ENCODE measurements at places on chromosomes 6 and 20.

GRCh38 chr6:146047371-146047770 lies 18.5 kb downstream of the GRM1 start:
- DNase-seq = no peak

DNA sequence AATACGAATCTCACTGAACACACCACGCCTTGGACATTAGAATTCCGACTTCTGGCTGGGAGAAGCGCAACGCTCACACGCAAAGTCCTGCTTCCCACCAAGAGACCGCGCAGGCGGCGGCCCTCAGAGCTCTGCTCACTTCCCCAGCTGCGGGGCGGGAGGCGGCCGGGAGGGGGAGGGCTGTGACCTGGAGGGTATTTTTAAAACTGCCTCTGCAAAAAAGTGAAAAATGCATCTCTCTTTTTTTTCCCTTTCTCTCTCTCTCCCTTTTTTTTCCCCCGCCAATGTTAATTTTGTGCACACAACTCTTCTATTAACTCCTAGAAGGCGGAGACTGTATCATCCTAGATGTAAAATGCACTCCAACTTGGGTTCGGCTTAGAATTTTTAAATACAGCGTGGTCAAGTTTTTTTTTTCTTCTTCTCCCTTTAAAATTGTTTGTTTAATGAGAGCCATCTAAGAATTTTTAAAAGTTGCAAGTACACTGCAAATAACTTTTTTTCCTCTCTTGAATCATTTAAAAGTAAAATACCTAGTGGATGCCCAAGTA lies 66.4 kb downstream of the STX11 start:
- DNase-seq = peak; percentile 48

GRCh38 chr6:122609881-122610689 lies at the start of gene PKIB:
PKIB (plus strand) TSS chr6:122610405; CDS start chr6:122717795, 107,390 bp downstream.
- no peak for DNase-seq

- DNase-seq = no peak
These were observed 17.1 kb downstream of the RANBP9 start for GRCh38 chr6:13694562-13694961.

DNA sequence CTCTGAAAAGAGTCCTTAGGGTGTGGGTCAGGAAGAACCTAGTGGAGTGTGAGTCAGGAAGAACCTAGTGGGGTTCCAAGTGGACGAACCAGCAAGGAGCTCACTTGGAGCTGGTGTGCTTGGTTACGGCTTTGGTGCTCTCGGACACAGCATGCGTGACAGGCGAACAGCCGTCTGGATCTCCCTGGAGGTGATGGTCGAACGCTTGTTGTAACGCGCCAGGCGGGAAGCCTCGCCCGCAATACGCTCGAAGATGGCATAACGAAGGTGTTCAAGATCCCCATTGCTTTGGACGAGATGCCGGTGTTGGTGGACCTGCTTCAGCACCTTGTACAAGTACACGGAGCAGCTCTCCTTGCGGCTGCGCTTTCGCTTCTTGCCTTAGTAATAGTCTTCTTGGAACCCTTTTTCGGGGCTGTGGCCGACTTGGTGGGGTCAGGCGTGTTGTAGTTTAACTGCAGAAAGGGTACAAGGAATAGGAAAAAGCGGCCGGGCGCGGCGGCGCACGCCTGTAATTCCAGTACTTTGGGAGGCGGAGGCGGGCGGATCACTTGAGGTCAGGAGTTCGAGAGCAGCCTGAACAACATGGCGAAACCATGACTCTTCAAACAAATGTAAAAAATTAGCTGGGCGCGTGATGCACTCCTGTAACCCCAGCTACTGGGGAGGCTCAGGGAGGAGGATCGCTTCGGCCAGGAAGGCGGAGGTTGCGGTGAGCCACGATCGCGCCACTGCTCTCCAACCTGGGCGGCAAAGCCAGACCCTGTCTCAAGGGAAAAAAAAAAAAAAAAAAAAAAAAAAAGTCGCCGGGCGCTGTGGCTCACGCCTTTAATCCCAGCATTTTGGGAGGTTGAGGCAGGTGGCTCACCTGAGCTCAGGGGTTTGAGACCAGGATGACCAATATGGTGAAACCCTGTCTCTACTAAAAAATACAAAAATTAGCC lies 48.0 kb downstream of the OR2B2 start:
- no peak for DNase-seq

- no peak for DNase-seq
These were observed 149.8 kb upstream of the PCSK2 start for GRCh38 chr20:17077030-17077429.

GRCh38 chr6:152598421-152598820 lies 38.7 kb downstream of the SYNE1 start:
- no peak for DNase-seq

- DNase-seq = no peak
These were observed 249.0 kb downstream of the UTRN start for GRCh38 chr6:144534180-144534579.

DNA sequence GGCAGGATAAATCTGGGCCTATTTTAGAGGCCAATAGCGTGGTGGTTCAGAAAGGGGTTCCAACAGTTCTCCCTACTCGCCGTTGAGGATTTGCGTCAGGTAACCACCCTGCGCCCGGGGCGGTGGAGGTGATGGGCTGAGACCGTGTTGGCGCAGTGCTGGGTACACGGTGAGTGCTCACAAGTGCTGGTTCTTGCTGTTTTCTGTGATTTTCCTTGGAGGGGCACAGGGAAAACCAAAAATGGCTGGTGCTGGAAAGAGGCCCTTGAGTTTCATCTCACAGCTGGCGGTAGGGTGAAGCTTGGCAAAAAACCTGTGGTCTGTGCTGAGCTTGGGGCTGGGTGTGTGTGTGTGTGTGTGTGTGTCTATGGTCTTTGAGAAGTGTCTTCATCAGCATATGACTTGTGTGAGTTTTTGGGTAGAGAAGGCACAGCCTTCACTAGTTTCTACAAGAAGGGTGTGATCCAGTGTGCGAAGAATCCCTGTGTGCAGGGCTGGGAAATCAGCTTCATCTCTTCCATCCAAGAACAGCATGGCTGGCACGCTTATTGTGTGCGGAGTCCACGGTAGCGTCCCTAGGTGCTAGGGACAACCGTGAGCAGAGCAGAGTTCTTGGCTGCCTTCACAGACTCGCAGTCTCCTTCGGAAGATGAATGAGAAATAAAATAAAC lies 35.3 kb upstream of the SCRT2 start:
- no peak for DNase-seq

- no peak for DNase-seq
These were observed 60.0 kb downstream of the TOX2 start for GRCh38 chr20:43974695-43975094.

- DNase-seq = no peak
These were observed 296.5 kb upstream of the SLC35B3 start for GRCh38 chr6:8731874-8732273.

GRCh38 chr6:42028234-42029061 lies 21.9 kb upstream of the TAF8 start:
- no peak for DNase-seq

- DNase-seq = no peak
These were observed 254.4 kb upstream of the PMEPA1 start for GRCh38 chr20:57964011-57964862.

- no peak for DNase-seq
These were observed 26.7 kb upstream of the TFAP2B start for GRCh38 chr6:50791900-50792508.

DNA sequence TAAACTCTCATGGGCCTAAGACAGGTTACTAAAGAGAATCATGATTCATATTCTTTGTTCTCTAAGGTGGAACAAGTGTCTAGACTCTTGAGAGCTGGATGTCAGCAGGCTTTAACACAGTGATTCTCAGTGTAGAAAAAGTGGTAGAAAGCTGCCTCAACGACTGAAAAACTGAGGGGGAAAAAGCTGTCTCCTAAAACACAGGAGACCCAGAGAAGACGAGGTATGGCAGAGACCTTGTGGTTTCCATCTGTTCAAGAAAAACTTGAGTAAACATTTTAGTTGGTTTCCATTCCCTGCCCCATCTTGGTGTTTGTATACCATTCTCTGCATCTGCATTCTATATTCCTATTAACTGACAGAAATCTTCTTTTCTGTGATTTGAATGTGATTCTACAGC lies 57.6 kb upstream of the MAP3K7 start:
- no peak for DNase-seq

DNA sequence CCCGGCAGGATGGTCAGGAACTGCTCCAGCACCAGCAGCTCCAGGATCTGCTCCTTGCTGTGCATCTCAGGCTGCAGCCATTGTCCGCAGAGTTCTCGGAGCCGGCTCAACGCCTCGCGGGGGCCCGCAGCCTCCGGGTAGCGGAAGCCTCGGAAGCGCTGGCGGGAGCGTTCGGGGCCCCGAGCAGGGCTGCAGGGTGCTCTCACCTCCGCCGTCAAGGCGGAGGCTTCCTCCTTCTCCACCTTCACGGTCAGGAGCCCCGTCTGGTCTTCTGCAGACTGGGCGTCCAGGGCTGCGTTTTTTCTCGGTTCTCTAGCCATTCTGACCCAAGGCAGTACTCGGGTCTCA lies 434 bp downstream of the ZKSCAN4 start:
- no peak for DNase-seq

DNA sequence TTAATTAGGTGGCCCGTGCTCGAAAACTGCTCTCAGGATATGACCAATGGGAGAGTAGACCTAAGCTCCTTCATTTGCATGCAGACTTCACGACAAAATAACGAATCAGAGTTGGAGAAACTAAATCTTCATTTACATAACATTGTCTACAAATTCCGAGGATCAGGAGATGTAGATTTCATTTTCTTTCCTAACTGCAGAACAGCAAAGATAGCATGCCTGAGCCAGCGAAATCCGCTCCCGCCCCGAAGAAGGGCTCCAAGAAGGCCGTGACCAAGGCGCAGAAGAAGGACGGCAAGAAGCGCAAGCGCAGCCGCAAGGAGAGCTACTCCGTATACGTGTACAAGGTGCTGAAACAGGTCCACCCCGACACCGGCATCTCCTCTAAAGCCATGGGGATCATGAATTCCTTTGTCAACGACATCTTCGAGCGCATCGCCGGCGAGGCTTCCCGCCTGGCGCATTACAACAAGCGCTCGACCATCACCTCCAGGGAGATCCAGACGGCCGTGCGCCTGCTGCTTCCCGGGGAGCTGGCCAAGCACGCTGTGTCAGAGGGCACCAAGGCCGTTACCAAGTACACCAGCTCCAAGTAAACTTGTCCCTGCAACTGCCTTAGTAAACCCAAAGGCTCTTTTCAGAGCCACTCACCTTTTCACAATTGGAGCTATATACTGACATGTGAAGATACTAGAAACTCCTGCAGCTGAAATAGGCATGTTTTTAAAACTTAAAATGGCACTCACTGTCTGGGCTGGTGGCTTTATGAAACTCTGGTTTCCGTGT lies 96.5 kb downstream of the HFE start:
- DNase-seq = no peak

DNA sequence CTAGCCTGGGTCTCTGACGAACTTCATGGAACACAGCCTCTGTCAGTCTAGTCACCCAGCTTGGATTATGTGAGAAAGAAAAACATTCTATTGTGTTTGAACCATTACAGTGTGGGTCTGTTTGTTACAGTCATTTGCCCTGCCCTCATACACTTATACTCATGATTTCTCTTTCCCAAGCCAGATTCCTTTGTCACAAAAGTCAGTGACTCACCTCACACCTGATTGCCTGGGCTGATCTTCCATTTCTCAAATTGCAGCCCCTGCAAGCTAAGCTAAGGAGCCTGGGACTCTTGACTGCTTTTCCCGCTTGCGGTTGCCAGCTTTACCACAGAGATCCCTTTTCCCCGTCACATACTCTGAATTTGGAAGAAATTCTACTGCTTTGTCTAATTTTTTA lies 395.9 kb downstream of the SAMD5 start:
- DNase-seq = no peak

DNA sequence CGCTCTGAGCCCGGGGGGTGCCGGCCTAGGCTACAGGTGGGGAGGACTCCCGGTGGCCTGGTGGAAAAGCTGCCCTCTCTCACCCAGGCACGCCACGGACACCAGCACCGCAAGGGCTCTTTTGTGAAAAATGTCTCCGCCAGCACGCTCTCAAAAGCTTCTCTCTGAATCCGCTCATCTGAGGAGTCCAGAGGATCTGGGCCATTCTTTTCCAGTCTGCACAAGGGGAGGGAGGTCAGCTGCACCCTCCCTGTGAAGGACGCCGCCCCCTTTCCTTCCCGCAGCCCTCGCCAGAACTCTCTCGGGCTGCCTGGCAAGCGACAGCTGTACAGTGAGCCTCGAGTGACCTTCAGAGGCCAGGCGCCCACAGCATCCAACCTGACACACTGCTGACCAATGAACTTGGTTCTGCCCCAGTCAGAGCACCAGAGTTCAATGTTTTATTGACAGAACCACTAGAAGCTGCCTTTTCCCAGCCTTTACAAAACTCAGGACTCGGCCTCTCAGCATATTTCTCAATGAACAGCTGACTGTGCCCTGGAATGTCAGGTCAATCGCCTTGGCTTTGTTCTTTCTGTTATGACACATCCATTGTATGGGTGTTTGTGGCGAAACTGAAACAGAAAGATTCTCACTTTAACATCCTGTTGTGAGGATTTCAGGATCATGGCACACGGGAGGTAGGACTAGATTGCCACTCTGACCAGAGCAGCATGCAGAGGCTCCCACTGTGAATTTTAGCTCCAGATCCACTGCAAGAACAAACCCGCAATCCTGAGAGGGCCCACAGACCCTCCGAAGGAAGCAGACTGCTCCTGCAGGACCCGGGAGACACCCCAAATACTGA lies 26.7 kb downstream of the SERPINB9 start:
- no peak for DNase-seq

- no peak for DNase-seq
These were observed 4.7 kb upstream of the CENPW start for GRCh38 chr6:126335210-126335609.

DNA sequence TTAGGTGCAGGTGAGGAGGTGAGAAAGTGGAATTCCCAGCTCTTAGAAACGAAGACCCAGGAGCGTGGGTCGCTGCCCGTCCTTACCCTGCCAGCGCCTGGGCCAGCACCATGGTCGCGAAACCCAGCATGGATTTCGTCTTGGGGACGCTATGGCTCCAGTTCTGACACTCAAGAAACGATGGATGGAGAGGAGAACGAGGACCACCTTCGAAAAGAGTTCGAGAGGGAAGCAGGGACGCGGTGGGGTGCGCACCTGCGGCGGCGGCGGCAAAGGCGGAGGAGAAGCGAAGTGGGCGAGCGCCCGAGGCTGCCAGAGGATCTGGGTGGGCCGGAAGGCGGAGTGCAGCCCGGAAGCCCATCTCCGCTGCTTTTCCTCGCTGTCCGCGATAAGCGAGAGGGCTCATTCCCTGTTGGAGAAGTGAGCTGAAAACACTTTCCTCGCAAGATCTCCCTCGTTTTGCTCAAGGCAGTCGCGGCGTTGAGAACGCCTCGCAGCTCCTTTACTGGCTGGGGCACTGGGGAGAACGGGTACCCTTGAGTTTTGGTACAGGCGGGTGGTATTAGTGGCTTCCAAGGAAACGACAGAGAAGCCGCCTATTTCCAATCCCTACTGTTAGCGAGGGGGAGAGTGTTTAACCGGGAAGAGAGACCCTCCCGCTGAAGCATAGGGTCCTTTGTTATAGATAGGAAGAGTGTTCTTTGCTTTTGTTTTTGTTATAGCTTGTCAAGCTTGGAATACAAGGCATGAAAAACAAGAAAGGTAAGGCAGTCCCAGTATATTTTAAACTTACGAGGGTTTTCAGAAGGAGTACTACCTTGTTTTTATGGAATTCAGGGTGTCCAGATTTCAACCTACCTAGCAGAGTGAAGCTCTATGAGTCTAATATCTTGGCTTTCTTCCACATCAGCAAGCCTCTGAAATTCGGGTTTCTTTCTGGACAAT lies 109.5 kb downstream of the TRIM27 start:
- no peak for DNase-seq

GRCh38 chr20:14782731-14783130 lies 445.3 kb upstream of the FLRT3 start:
- no peak for DNase-seq

- DNase-seq = no peak
These were observed 206.5 kb downstream of the DOK5 start for GRCh38 chr20:54681869-54682268.

GRCh38 chr20:50267041-50267865 lies 76.6 kb downstream of the CEBPB start:
- no peak for DNase-seq

- DNase-seq = no peak
These were observed 249.4 kb downstream of the ATXN1 start for GRCh38 chr6:16511723-16512489.
